ENCODE measurements at places on chromosomes 3 and 15.

DNA sequence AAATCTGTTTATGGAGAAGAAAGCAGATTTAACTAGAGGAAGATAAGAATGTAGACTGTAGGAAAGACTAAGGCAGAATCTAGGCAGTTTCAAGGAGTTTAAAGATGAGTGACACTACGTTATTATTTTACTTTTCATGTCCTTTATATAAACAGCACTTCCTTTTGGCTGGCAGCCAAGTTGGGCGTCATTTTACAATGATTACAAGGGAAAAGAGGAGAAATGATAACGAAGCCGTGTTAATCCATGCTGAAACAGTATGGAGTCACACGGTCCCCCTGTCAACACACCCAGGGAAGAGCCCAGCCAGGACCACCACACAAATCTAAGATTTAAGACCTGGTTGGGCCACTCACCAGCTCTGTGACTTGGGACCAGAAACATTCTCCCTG is 83.7 kb upstream of the NEO1 start:
- no peak for DNase-seq

DNA sequence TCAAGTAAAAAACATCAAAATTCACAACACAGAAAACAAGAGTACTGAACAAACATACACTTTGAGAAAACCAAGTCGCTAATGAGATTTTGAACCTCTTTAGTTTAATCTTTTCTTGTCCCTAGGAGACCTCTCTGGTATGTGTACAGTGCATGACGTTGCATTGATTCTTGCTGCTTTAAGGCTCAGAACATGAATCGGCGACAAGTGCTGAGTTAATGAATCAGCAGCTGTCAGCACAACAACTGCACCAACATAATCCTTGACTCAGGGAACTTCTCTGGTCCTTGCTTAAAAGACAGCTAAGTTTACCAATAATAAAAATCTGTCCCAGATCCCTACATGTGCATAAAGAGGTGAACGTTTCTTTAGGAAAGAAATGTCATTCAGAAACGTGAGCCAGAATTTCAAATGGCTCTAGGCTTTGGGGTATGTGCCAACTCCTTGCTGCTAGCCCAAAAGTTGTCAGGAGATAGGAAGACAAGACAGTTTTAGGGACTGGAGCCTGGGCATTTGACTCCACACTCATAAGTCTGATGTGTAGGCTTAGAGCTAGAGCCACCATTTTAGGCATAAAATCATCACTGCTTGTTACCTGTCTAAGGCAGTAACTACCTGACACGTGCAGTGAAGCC is 86.9 kb downstream of the IL5RA start:
- no peak for DNase-seq

DNA sequence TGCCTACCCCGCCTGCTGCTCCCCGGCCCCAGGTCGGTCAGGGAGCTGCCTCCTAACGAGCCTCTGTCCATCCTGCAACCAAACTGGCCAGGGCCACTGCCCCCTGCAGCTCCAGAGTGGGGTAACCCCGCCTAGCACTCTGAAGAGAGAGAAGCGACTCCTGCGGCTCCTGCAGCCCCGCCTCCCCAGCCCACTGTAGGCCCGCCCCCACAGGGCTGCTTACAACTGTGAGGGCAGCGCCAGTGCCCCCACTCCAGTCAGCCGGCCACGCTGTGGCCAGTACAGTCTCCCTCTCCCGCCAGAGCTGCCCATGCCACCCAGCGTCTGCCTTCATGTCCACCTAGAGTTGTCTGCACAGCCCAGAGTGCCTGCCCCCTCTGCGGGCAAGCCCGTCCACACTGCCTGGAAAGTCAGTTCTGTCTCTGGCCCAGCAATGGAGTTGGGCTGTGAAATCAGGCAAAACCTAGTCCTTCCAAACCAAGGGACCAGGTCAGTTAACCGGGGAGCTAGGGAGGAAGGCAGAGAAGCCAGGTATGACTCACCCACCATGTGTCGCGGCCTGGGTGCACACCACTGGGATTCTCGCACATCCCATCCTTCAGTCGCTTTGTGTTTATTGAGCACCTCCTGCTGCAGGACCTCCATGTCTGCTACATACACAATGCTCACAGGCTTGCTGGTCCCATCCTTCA is 2.4 kb downstream of the UCN2 start:
- no peak for DNase-seq

DNA sequence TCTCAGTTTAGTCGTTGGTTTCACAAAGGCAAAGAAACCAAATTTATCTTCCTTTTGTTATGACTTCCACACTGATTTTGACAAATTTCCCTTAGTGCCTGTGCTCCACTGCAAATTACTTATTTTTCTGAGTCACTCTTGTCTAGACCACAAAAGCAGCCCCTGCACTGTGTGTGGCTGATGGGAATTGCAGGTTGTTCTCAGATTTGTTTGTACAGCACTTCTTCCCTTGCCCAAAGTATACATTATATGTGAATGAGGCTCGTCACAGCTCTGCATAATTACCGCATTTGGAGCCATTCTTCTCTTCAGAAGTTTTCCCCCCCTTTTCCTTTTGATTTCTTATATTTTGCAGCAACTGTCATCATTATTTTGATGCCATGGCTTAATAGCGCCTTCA is 354.2 kb upstream of the IL12A start:
- no peak for DNase-seq

- DNase-seq: no peak
These were observed 316.1 kb downstream of the TLE3 start for GRCh38 chr15:69781411-69782125.

- DNase-seq: no peak
These were observed 15.5 kb downstream of the MAPKAPK3 start for GRCh38 chr3:50632450-50632849.

DNA sequence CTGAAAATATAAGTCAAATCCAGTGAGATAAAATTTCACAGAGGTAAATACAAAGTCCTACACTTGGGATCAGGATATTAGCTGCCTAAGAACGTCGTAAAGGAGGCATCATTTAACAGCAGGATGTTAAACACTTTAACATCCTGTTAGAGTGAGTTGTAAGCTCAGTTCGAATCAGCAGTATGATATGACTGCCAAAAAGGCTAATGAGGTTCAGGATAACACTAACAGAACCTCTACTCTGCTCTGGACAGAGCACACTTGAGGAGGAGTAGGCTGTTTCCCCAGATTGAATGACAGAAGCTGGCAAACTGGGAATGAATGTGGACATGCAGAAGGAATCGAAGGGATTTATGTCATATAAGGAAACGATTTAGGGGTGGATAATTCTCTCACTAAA is 227.1 kb upstream of the CD96 start:
- DNase-seq: no peak

DNA sequence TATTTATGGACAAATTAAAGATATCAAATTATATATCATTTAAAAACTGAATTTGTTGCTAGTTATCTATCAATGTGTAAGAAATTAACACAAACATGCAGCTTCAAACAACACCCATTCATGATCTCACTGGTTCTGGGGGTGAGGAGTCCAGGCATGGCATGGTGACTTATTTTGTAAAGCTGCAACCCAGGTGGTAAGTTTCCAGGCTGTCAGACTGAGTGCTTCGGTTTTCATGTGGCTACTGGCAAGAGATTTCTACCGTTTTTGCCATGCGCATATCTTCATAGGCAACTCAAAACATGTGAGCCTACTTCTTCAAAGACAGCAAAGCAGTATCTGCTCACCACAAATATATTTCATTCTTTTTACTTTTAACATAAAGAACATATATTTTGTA is 364.3 kb upstream of the BCHE start:
- no peak for DNase-seq

- no peak for DNase-seq
These were observed 97.6 kb downstream of the LSM3 start for GRCh38 chr3:14275962-14276909.

- no peak for DNase-seq
These were observed 53.1 kb upstream of the TAMM41 start for GRCh38 chr3:11899826-11900225.

- no peak for DNase-seq
These were observed 72.7 kb downstream of the DHX36 start for GRCh38 chr3:154251610-154252009.

- no peak for DNase-seq
These were observed 31.1 kb downstream of the DGKG start for GRCh38 chr3:186330772-186331460.

DNA sequence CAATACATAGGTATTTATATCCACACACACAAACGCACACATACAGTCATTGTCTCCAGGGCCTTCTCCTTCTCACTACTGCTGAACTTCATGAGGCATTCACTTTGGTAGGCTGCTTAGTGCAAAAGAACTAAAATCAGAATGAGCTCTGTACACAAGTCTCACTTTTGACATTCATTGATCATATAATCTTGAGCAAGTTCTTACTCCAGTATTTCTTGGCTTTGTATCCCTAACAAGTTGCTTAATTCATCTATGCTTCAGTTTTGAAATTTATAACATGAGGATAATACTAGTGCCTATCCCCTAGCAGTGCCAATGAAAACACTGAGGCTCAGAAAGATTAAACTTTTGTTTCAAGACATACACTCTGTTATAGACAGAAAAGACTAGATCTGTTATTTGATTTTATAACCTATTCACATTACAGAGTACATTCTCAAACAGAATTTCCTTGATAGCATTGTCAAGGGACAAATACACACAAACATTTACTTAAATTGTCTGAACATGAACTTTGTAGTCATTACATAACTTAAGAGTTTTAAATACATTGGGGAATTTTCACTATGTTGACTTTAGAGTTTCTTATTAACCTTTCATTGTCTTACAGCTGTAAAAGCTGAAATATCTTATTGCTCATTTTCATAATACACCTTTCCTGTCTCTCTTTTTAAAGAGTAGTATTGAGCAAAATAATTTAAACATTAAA is 55.0 kb upstream of the SI start:
- no peak for DNase-seq

DNA sequence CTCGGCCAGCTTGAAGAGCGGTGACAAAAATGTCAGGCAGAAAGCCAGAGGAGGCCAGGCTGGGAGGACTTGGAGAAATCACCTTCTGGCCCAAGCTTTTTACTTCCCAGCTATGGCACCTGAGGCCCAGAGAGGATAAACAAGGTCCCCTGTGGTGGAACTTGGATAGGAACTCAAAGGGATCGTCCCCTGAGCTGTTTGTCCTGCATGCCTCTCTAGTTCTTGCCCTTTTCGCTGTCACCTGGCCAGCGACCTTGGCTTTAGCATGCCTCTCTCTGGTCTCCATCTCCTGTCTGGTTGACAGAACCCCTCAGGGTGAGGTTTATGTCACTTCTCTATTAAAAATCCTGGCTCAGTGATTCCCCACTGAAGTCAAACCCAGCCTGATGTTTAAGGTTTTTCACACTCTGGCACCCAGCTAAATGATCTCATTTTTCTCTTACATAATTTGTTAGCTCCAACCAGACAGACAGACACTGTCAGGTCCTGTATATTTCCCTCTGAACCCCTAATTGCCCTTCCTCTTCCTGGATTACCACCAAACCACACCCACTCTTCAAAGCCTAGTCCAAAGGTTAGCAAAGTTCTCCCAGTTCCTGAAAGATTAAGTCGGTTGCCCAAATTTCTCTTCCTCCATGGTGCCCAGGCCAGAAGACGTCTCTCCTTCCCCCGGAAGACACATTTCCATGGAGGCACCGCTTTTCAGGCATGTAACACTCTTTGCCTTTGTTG is 169.1 kb downstream of the FAM43A start:
- DNase-seq: no peak

DNA sequence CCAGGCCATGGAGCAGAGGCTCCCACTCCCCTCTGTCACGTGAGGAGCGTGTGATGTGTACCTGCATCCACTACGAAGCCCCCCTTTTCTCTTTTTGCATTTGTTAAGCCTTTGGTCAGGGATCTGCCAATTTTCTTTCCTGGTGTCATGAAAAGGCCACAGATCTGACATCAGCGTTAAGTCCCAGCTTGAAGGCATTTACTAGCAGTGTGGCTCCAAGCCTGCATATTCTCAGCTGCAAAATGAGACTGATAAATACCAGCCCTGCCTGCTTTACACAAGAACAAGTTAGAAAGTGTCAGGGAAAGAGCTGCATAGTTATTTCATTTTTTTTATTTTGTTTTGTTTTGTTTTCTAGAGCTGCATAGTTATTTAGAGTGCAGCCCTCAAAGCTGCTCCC is 2.3 kb upstream of the ANKRD63 start:
- no peak for DNase-seq

Measured in stimulated activated CD4-positive, alpha-beta T cell treated with anti-CD3 and anti-CD28 coated beads, Interleukin-1b, Interleukin-23, amount 100 ng/mL, for 1 hour (primary cell).